HAP-1 (cell line): ENCODE measurements at places on chromosomes 13 and 19.
A peak's percentile ranks its signal among the peaks of the same experiment; 100 is the strongest.

- peak; percentile 56 for DNase-seq
These were observed 6.1 kb downstream of the DHRS12 start for GRCh38 chr13:51797664-51798488.

GRCh38 chr13:113045251-113046127 lies 60.1 kb upstream of the F7 start:
- DNase-seq: no peak

- peak; percentile 57 for DNase-seq
These were observed 112.1 kb downstream of the DLEU7 start for GRCh38 chr13:50731400-50731799.

DNA sequence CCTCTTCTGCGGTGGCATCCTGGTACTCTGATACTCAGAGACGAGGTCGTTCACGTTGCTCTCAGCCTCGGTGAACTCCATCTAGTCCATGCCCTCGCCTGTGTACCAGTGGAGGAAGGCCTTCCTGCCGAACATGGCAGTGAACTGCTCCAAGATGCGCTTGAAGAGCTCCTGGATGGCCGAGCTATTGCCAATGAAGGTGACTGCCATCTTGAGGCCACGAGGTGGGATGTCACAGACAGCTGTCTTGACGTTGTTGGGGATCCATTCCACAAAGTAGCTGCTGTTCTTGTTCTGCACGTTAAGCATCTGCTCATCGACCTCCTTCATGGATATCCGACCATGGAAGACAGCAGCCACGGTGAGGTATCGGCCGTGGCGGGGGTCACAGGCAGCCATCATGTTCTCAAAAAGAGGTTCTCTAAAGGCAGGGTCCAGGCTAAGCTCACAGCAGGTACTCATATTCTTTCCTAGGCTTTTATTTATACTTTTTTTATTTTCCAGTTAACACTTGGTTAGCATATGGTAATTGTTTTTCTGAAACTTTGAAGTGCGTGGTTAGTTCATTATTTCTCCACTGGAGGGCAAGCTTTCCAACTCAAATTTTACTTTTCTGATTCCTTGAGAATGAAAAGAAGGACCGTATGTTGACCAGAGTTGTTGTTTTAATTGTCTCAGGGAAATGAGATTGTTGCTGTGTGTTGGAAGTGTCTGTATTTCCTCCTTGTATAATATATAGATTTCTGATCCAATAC lies 72.4 kb upstream of the RGCC start:
- no peak for DNase-seq

- no peak for DNase-seq
These were observed 61.9 kb downstream of the KDM4B start for GRCh38 chr19:5030822-5031221.

DNA sequence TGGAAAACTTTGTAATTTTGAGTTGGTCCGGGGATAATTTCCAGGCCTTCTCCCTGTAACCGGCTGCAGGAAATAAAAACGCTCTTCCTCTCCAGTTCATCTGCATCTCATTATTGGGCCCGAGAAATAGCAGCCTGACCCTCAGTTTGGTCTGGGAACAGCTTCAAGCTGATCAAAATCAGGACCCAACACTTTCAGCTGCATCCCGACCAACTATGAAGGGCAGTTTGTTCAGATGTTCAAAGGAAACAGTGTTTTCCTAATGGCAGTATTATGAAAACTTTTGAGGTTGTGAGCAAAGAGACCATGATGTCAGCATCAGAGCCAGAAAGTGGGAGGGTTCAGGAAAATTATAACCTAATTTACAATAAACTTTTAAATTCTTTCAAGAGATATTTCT lies 35.7 kb downstream of the STK24 start:
- no peak for DNase-seq

DNA sequence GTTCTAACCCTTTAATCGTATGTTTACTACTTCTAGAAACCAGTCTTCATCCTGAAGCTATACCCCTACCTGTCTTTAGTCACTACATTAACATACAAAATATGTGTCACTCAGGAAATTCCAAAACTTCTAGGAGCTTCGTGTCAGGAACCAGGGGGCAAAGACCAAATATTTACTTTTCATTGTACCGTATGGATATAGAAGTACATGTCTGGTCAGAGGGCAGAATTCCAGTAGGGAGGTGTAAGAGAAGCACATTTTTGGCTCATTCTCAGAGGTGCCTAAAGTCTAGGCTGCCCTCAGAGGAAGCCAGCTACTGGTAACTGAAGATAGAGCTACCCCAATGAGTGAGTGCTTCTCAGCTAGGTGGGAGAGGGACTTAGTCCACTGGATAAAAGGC lies 320.7 kb downstream of the DIAPH3 start:
- DNase-seq: no peak

- DNase-seq: no peak
These were observed 17.9 kb downstream of the PPP1R37 start for GRCh38 chr19:45110851-45111266.

GRCh38 chr13:112767506-112768471 lies 78.0 kb downstream of the ATP11A start:
- DNase-seq: no peak

- DNase-seq: no peak
These were observed 209.5 kb downstream of the KLF5 start for GRCh38 chr13:73268306-73268705.

DNA sequence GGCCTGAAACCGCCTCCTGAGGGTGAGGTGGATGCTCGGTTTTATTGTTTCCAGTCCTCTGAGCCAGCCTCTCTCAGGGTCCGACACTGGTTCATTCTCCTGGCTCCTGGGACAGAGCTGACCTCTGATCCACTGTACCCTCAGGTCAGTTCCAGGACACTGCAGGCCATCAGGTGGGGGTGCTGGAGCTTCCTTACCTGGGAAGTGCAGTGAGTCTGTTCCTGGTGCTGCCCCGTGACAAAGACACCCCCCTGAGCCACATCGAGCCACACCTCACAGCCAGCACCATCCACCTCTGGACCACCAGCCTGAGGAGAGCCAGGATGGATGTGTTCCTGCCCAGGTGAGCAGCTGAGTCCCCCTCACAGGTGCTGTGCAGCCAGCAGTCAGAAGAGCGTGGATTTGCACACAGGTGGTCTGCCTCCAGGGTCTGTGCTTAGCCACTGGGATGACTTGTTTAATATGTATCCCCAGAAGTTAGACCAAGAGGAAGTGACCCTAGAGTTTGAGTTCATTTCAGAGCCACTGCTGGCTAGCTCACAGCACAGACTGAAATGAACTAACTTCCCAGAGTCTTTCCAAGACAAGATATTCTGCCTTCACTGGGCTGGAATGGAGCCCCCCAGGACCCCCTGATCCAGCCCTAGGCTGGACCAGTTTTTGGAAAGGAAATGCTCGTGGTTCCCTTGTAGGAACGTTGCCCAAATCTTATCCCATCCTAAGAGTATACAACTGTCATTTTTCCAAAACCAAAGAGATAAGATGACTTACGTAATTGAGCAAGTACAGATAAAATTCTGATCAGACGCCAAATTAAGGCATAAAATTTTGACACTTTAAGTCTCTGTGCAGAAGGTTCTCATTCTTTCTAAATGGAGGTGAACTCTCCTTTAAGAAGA lies 8.8 kb downstream of the SERPINE3 start:
- DNase-seq: no peak

DNA sequence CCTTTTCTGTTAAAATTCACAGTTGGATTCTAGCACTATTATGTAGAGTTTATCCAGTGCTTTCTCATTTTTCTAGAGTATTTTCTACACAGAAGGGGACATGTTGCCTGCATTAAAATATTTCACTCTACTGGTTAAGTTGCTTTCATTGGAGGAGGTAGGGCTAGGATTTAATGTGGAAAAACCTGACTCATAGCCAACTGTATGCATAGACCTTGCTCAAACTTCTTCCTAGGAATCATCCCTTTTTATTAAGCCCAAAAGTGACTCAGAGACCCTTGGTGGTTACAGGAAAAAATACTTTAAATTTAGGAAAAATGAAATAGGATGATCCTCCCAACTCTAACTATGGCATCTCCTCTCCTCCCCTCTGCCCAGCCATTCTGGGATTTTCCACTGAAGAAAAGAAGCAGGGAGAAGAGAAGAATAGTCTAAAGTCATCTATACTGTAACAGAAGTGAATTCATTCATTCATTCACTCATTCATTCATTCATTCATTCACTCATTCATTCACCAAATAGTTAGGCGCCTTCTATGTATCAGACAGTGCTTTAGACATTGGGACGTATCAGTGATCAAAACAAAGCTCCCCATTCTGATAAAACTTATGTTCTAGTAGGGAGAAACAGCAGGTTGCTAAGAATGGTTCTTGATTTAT lies 109.0 kb upstream of the HTR2A start:
- no peak for DNase-seq

DNA sequence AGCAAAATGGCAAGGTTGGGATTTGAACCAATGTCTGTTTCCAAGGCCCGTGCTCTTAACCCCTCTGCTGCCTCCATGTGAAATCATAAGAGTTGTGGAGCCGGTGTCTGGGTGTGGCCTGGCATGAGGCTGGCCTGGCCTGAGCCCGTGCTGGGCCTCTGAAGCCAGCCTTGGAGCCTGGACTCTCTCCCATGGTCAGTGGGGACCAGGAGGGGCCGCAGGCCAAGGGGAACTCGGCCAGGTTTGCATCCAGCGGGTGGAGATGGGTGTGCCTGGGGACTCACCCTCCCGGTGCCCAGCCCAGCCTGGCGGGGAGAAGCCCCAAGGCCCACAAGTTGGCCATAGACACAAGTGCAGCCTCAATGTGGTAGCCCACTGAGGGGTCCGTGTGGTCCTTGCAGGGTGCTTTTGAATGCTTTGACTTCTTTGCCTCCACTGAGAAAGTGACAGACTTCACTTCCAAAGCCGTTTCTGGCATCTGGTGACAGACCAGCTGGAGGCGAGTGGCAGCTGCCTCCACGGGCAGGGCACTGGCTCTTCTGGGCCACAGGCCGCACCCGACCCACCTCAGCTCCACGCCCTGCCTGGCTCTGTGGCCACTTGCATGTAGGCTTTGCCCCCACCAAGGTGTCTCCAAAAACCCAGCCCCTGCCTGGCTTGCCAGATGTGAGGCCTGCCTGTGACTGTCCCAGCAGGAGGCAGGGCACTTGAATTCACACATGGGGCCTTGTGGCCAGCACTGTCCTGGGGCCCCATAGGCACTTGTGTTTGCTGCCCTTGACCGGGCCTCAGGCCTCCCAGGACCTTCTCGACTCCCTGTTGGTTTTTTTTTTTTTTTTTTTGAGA lies 26.2 kb upstream of the NCCRP1 start:
- no peak for DNase-seq

DNA sequence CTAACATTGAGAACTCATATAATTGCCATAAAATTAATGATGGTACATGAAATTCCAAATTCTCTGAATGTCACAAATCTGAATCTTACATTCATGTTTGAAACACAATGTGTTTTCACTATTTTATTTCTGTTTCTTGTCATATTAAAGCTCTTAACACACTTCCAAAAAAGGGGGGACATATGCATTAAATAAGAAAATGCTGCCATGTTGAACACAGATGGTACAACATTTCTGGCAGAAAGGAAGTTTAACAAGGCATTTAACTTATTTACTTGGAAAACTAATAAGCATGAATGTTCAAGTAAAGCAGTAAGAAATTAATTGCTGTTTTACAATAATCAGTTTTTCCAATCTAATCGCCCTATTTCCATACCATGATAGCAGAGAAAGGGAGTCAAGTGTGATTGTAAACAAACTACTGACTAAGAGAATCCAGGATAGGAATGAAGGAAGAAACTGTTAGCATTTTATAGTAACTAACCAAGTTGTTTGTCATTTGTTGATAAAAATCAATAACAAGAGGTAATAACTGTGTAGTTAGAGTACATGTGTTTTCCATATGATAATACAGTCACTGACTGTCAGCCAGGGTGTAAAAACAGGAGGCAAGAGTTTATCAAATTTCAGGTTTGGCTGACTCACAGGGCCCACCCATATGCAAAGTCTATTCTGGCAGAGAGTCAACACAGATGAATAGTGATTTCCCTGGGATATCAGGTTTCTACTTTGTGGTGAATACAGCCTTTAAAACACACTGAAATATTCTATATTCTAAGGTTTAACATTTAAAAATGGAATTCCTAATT lies 5.7 kb upstream of the FOXO1 start:
- DNase-seq: peak; percentile 45

GRCh38 chr13:98800078-98800477 lies 47.6 kb upstream of the SLC15A1 start:
- no peak for DNase-seq

DNA sequence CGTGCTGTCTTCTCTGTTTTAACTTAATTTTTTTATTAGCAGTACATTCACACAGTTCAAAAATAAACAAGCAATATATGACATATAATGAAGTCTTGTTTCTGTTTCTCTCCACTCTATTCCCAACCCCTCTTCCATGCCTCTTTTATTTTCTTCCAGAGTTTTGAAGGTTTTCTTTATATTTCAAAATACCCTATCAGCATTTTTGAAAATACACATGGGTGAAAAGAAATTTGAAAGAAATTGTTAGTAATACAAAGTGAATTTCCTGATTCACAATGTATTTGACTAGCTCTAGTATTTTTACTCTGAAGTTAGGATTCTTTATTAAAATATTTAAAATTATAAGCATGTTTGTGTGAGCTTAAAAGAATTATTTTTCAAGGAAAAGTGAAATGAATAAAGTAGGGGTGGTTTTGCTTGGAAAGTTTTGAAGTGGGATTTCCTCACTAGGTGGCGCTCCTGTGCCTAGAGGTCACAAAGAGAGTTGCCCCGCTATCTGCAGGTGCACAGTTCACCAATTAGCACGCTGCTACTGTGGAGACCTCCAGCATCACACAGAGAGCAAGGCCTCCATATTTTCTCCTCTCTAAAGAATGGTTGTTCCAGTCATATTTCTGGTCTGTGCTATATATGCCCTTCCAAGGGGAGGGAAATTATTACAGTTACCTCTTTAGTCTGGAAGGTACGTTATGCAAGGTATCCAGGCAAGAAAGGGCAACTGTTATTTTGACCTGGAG lies 37.6 kb downstream of the SOX21 start:
- peak; percentile 79 for DNase-seq
